ENCODE measurements at places on chromosomes 5 and 9.

GRCh38 chr9:89481538-89481915 lies 16.4 kb downstream of the SEMA4D start:
- DNase-seq, result no peak

DNA sequence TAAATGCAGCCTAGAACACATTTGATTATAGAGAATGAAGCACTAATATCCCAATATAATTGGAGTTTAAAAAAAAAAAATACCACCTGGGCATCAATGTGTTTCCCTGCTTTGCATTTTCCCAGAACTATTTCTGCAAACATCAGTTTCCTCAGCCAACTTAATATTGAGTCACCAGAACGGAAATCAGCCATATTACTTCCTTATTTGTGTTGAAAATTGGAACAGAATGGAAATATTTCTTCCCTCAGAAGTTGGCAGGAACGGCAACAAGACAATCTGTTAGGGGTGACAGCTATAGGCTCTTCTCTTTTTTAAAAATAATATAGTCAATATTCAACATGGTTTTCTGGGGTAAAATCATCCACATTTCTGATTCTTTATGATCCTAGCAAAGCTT lies 4.0 kb downstream of the MFAP3 start:
- no peak for DNase-seq

DNA sequence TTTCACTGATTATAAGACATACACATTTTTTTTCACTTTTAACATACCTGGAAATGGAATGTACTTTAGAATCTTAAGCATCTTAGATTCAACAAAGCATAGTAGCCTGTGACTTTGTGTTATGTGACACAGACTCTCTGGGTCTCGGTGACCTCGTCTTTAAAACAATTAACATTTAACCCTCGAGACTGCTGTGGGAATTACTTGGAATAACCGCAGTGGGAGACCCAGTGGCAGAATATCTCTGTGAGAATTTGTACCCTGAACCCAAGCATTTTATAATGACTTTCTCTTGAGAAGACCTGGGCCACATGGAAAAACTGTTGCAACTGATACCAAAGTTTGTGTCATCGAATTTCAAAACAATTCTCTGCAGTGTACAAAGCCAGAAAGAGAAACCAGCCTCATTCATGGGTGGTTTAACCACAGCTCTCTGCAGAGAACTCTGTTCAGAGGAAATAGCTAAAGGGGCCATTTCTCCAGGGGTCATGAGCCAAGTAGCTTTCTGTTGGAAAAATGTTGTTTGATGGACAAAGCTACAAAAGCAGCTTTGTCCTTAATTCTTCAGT lies 10.0 kb upstream of the RETREG1 start:
- no peak for DNase-seq

GRCh38 chr5:133919148-133920136 lies 49.0 kb downstream of the C5orf15 start:
- DNase-seq, result no peak

DNA sequence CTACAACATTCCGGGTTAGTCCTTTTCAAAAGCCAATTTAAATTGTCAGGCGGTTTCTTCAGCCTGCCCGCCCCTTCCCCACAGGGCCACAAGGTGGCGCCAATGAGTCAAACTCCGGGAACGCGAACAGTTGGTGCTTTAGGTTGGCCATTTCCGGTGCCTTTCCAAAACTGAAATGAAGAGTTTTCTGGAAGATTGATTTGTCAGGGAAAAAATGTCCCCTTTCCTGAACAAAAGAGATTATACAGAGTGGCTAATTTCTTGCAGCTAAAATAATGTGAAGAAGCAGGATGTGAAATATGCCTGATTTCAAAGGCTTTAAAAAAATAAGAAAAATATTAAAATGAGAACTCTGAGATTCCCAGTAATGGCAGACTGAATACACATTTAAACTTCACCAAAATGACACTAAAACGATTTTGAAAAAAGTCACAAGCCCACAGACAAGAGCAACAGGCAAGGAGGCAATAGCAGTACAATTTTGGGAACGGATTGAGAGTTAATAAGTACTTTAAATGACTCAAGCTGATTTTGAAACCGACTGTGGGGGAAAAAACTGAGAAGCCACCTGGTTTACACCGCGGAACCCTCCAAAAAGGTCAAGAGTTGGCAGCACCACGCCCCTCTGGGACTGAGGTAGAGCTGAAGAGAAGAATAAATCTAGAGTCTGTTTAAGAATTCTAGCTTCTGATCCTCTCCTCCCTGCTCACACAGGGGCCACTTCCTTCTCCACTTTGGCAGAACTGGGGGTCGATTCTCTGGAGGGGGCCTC lies 45.7 kb downstream of the SLC46A2 start:
- DNase-seq, result peak; percentile 87

DNA sequence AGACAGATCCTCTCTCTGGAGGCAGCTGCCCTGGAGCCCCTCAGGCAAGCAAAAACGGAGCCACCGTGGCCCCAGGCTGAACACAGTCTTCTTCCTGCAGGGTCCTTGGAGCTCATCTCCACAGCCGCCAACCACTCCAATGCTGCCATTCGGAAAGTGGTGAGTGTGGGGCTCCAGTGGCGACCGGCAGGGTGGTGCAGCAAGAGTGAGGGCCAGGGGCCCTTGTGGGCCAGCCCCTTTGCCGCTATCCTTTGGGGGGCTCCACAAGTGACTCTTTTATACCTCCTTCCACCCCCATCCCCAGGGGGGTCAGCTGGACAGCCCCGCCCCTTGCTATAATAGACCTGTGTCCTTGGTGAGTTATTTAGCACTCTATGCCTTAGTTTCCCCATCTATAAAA lies 47.4 kb upstream of the SUSD3 start:
- no peak for DNase-seq

DNA sequence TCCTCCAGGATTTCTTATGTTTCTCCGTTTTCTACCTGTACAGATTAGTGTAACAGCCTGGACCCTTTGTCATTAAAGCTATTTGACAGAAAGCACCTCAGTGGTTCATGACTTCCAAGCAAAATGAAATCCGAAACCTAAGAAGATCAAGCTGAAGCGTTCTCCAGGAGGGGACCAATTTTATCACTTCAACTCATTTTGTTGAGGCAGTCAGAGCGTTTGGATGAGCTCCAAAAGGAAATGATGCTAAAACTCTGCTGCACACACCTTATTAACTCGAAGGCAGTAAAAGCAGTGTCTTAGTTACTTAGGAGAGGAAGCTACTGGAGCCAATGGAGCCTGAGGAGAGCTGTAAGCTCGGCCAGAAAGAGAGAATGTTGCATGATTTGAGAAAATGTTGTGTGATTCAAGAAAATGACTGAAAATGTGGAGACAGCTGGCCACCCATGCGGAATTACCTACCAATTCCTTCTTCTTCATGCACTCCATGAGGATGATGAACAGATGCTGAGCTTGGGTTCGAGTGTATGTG lies 346.7 kb upstream of the KLF9 start:
- DNase-seq, result no peak

GRCh38 chr5:6461006-6461405 lies 12.3 kb downstream of the UBE2QL1 start:
- no peak for DNase-seq

GRCh38 chr5:27854243-27854852 lies 816.0 kb upstream of the CDH9 start:
- no peak for DNase-seq

DNA sequence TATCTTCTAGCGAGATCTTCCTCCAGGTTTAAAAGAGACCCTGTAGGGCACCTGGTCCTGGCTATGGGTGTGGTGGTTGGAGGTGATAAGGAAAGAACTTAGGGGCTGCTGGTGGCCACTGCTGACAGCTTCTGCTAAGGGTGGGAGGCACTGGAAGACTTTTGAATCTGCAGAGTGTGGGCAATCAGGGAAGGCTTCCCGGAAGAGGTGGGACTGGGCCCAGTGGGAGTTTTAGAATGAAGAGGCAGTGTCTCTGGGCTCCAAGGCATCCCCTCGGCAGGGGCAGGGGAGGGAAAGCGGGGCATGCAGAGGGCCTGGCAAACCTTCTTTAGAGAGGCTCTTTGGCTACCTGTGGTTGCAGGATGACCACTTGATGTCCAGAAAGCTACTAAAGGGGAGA lies 23.0 kb upstream of the DAB2IP start:
- peak; percentile 2 for DNase-seq

DNA sequence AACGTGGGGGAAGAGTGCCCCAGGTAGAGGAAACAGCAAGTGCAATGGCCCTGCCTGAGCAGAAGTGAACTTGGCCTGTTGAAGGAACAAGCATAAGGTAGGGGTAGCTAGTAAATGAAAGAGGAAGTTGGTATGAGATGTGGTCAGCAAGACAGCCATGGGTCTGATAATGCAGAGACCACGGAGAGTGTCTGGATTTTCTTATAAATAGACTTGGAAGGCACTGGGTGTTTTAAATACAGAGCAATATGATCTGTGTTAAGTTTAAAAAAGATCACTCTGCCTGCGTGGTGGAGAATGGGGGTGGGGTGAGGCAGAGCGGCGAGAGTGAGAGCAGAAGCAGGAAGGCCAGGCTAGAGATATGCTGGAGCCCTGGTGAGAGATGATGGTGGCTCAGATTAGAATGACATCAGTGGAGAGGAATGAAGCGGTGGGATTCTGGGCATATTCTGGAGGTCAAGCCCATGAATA lies 4.2 kb downstream of the ADAM19 start:
- DNase-seq, result no peak

- DNase-seq, result no peak
Measured at GRCh38 chr5:159620853-159621540, 290.7 kb upstream of the IL12B start.

GRCh38 chr9:135478829-135479468 lies 633 bp upstream of the PPP1R26 start:
- peak; percentile 60 for DNase-seq

DNA sequence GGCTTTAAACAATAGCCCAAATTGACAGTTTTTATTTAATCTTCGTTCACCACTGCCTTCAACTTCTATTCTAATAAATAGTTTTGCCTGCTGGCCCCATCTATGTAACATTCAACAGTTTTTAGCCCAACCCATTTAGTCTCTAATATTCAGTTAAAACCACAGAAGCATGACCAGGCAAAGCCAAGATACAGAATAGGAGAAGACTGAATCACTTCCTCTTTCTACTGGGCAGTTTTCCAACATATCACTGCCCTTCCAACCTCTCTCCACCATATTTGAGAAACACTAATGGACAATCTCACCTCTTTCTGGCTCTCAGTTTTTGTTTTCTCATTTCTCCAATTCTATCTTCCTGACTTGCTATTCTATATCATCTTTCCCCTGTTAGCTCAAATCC lies 352.9 kb downstream of the DNAH5 start:
- DNase-seq, result no peak

GRCh38 chr5:14756478-14756877 lies 92.0 kb downstream of the OTULIN start:
- DNase-seq, result no peak

GRCh38 chr9:115945009-115945431 lies 208.6 kb upstream of the PAPPA start:
- DNase-seq, result peak; percentile 82

GRCh38 chr9:98962181-98962560 lies 18.5 kb downstream of the COL15A1 start:
- DNase-seq, result no peak

DNA sequence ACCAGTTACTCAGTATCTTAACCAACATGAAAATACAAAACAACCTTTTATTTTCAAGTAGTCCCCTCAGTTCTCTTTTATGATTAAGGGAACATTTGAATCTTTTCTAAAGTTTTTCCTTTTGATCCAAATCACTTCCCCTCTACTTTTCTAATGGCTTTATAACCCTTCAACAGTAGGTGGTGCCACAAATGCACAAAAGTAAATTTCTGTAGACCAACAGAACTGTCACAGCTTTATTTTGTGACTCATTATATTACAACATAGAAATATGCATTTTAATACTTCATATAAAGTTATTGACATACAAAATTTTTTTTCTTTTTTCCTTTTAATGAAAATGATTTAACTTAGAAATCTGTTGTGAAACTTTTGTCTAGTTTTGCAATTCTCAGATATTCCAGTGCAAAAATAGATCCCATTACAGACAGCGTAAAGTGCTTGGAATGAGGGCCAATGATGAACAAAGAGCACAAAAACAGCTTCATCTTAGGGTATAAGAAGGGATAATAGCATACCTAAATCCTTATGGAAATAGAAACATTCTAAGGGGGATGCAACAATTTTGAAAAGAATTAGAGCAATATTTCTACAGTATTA lies 17.0 kb downstream of the NIPSNAP3B start:
- no peak for DNase-seq

DNA sequence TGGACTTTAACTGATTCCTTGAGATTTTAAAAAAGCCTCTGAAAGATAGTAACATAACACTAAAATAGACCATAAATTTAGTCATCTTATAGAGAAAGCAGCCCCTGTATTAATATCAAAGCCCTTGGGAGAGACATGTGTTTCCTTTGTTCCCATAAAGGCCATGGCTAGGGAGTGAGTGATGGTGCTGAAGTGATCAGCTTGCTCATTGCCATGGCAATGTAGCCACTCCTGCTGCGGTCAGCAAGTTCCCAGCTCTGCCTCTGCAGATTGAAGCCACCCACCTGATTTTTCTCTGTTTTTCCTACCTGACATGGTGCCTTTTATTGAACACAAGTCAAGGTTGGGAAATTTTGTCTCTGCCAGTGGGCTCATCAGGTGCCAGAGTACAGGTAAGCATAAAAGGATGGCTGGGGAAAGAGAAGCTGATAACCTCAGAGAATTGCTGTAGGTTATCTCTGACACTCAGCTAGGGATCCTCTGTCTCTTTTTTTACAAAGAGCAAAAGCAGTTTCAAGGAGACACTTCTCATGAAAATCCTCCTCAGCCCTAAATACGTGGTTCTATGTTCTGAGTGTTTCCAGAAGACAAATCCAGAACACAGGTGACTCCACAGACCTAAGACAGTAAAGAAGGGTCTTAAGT lies 296.3 kb upstream of the NMUR2 start:
- DNase-seq, result no peak

- no peak for DNase-seq
Measured at GRCh38 chr9:134925011-134925511, 7.3 kb upstream of the FCN1 start.

DNA sequence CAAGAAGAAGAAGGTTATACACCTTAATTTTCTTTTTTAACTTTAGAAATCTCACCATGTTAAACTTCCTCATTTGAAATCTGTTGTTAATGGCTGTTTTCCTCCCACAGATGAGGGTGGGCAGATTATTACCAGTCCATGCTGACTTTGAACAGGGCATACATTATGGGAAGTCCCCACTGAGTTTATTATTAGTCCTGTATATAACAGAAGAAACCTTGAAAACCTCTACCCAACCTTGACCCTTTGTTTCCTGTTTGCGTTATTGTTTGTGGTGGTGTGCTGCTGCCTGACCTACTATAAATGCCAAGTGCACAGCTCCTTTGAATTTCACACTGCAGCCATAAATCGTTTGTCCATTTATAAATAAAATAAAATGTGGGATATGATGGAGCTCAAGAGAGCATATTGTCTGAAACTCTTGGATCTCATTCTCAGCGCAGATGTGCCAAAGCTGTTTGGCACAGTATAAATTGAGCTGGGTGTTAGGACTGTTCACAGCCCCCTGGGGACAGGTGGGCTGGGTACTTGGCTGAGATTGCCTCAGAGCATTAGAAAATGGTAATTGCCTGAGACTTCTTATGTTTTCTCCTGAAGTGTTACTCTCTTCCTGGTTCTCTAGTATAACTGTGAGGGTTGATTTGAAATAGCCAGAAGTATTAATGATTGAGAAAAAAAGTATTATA lies 139.6 kb downstream of the SPATA31D1 start:
- DNase-seq, result peak; percentile 16

GRCh38 chr9:127187231-127187956 lies 65.0 kb upstream of the ANGPTL2 start:
- DNase-seq, result peak; percentile 54
